Uterus (tissue), 4 donors: ENCODE measurements at places on chromosomes 7 and 10.

- H3K4me3 ChIP-seq: no peak overlapping the region
- H3K36me3 ChIP-seq: no peaks in the 10 kb centered on the region
- H3K4me1 ChIP-seq: no peaks in the 10 kb centered on the region
Measured at GRCh38 chr10:101221549-101221948, 7.7 kb downstream of the LBX1 start.

- no peaks in the 10 kb centered on the region for H3K4me1 ChIP-seq
- peak overlapping the region; percentile 11 for H3K4me3 ChIP-seq
- DNase-seq: no peak
- H3K27ac ChIP-seq: peak overlapping the region; percentile 70
Measured at GRCh38 chr10:28823501-28824075, 146.3 kb downstream of the BAMBI start.

DNA sequence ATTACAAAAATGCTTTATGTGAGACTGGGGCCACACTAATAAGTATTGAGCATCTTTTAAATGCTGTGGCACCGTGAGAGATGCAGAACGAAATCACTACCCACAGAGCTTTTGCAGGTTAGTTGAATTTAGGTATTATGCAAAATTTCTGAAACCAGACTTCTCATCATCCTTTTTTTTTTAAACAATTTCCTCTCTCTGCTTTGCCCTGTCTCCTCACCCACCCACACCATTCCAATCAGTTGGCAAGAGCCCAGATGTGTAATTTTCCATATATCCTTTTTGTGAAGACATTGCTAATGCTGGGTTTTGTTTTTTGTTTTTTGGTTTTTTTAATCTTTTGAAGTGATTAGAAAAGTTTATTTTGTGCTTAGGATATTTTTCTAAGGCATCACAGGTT, 1.1 kb downstream of the YAE1 start:
- no peaks in the 10 kb centered on the region for H3K27me3 ChIP-seq
- no peak overlapping the region for H3K27ac ChIP-seq

DNA sequence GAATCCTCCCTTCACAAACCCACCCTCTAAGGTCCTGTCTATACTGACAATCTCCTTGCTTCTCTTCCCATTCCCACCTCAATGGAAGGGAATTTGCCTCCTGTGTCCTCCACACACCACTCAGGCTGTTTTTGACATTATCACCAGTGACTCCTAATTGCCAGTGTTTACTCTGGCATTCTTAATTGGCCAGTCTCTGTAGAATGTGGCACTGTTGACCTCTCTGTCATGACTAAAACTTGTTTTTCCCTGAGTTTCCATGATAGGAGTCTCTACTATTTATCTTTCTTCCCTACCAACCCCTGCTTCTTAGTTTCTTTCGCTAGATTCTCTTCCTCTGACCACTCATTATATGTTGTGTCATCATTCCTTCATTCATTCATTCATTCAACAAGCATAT, 12.1 kb downstream of the SLC16A12 start:
- H3K27me3 ChIP-seq: no peaks in the 10 kb centered on the region
- no peaks in the 10 kb centered on the region for H3K36me3 ChIP-seq
- no peak overlapping the region for H3K27ac ChIP-seq
- no peak for DNase-seq

- DNase-seq: no peak
- no peaks in the 10 kb centered on the region for H3K27me3 ChIP-seq
- H3K4me3 ChIP-seq: no peak overlapping the region
- no peaks in the 10 kb centered on the region for H3K4me1 ChIP-seq
- H3K27ac ChIP-seq: no peak overlapping the region
Measured at GRCh38 chr10:24791084-24791726, 67.5 kb upstream of the ARHGAP21 start.

DNA sequence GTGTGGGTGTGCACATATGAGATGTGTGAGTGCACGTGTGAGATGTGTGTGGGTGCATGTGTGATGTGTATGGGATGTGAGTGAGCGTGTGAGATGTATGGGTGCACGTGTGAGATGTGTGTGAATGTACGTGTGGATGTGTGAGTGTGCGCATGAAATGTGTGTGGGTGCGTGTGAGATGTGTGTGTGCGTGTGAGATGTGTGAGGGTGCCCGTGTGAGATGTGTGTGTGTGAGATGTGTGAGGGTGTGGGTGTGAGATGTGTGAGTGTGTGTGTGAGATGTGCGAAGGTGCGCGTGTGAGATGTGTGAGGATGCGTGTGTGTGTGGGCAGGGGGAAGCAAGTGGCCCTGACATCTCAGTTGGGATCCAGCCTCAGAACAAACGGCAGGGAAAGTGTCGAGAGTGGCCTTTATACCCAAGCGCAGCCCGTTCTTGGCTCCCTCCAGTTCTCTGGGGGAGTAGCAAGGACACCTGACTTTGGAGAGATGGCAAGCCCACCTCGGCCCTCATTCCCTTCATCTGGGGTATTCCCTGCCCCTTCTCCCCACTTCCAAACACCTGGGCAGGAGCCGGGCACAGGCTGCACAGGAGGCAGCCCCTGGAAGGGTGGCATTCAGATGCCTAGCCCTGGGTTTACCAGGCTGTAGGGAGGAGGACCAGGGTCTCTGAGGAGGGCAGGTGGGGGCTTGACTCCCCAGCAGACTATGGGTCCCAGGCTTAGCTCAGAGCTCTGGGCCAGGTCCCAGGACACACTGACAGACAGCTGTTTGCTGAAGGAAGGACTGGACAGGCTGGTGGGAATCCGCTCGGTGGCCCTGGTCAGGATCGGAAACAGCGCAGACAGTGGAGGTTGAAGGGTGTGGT, 31.6 kb downstream of the PPIF start:
- peak overlapping the region; percentile 91 for H3K27ac ChIP-seq
- no peak overlapping the region for H3K4me3 ChIP-seq
- H3K27me3 ChIP-seq: no peaks in the 10 kb centered on the region
- no peak for DNase-seq
- peaks cover 30% of the 10 kb centered on the region for H3K4me1 ChIP-seq

- H3K27me3 ChIP-seq: peaks cover 12% of the 10 kb centered on the region
- no peaks in the 10 kb centered on the region for H3K36me3 ChIP-seq
- H3K4me1 ChIP-seq: peaks cover 4% of the 10 kb centered on the region
- no peak for DNase-seq
- H3K27ac ChIP-seq: no peak overlapping the region
Measured at GRCh38 chr7:27217951-27218350, 18.1 kb upstream of the HOXA13 start.
